Placental pericyte (primary cell): ENCODE measurements at places on chromosomes 6 and 20. TPM values are rescaled to one million over a fixed set of nuclear protein-coding genes. Genes with fewer than 3 reads are reported as not detected.

XKR7 gene
- not detected in 2 replicates for total RNA-seq

SLC17A3 gene
- total RNA-seq = not detected in 2 replicates

HLA-DRA gene
- total RNA-seq = 0.22 and 0.72 TPM in 2 replicates

SCRT2 gene
- total RNA-seq = not detected in 2 replicates

IL22RA2 gene
- total RNA-seq = not detected in 2 replicates

SLC35D3 gene
- total RNA-seq = 0.14 TPM in 1 of 2 replicates, not detected in the other

BMP5 gene
- not detected in 2 replicates for total RNA-seq

C6orf58 gene
- not detected in 2 replicates for total RNA-seq

MEI4 gene
- not detected in 2 replicates for total RNA-seq

ZNF311 gene
- total RNA-seq = 0.43 and 0.44 TPM in 2 replicates

SEL1L2 gene
- total RNA-seq = not detected in 2 replicates

RAET1L gene
- total RNA-seq = not detected in 2 replicates

OSTM1 gene
- total RNA-seq = 59.0 and 104 TPM in 2 replicates

SLC32A1 gene
- total RNA-seq = not detected in 2 replicates
